Fibroblast of lung (primary cell): ENCODE measurements at places on chromosomes 6 and 20. TPM values are rescaled to one million over a fixed set of nuclear protein-coding genes. Genes with fewer than 3 reads are reported as not detected.

Gene MYLIP
- total RNA-seq, result 2.5 and 4.6 TPM in 2 replicates

Gene KCNQ5
- 4.6 and 4.9 TPM in 2 replicates for total RNA-seq

Gene EYS
- total RNA-seq, result under 0.01 TPM in 1 of 2 replicates, not detected in the other

Gene HCRTR2
- total RNA-seq, result not detected in 2 replicates

Gene HEY2
- total RNA-seq, result not detected in 2 replicates

Gene MTG2
- total RNA-seq, result 17.5 and 20.5 TPM in 2 replicates

Gene C6orf163
- total RNA-seq, result 1.8 and 2.8 TPM in 2 replicates

Gene C6orf118
- not detected in 2 replicates for total RNA-seq
